H54 (cell line): ENCODE measurements at places on chromosomes 11 and 22.
A peak's percentile ranks its signal among the peaks of the same experiment; 100 is the strongest.

- no peak for DNase-seq
These were observed 1.4 kb downstream of the SGSM1 start for GRCh38 chr22:24807284-24807950.

- no peak for DNase-seq
These were observed 332.4 kb downstream of the TBC1D22A start for GRCh38 chr22:47094861-47095330.

GRCh38 chr11:12042215-12042676 is 33.8 kb upstream of the DKK3 start:
- peak; percentile 40 for DNase-seq

GRCh38 chr11:120056301-120057027 is 81.4 kb downstream of the TRIM29 start:
- DNase-seq = no peak

- no peak for DNase-seq
These were observed 2.6 kb upstream of the KMT5B start for GRCh38 chr11:68215524-68216170.
